ENCODE measurements at places on chromosomes 6 and 20.

DNA sequence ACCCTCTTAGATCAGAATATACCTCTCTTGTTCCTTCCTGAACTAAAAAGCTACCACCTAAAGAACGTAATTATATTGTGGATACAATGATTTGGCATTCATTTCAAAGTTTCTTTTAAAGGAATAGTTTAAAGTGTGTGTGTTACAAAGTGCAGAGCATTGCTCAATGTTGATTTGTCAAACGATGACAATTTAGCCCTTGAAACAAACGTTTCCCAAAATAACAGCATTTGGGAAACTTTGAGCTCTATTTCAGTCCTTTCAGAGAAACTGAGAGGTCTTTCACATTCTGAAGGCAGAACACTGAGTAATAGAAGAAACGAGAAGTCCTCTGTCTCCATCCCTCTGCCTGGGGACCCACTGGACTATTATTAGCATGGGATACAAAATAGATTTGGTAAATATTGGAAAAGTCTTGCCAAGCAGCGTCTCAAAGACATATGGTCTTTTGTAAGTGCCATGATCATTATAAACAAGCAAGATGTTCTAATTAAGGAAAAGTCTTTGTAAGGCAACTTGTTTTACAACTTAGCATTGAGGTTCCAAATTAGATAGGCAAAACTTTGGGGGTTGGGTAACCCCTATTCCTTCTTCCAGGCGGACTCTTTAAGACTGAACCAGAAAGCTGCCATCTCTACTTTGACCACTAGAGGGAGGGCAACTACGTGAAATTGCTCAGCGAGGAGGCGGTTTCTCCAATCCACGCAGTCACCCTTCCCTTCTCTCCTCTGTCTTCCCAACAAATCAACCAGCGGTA is 208.8 kb downstream of the RNF144B start:
- peak; percentile 23 for DNase-seq

DNA sequence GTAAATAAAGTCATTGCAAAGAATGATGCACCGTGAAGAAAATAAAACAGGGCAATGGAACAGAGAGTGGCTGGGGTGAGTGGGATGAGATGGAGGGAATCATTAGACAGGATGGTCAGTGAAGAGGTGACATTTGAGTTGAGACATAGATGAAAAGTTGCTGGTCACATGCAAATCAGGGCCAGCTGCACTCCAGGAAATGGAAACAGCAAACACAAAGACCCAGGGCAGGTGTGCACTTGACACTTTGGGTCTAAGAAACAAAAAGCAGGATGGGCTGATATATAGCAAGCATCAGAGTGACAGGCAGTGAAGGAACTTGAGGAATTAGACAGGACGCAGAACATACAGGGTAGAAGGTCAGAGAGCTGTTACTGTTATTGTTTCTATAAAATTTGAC is 171.5 kb upstream of the RIPOR2 start:
- no peak for DNase-seq

- no peak for DNase-seq
Observed at GRCh38 chr20:1524004-1524403, 32.8 kb upstream of the SIRPB2 start.

- no peak for DNase-seq
Observed at GRCh38 chr6:135891710-135892109, 40.2 kb downstream of the PDE7B start.

DNA sequence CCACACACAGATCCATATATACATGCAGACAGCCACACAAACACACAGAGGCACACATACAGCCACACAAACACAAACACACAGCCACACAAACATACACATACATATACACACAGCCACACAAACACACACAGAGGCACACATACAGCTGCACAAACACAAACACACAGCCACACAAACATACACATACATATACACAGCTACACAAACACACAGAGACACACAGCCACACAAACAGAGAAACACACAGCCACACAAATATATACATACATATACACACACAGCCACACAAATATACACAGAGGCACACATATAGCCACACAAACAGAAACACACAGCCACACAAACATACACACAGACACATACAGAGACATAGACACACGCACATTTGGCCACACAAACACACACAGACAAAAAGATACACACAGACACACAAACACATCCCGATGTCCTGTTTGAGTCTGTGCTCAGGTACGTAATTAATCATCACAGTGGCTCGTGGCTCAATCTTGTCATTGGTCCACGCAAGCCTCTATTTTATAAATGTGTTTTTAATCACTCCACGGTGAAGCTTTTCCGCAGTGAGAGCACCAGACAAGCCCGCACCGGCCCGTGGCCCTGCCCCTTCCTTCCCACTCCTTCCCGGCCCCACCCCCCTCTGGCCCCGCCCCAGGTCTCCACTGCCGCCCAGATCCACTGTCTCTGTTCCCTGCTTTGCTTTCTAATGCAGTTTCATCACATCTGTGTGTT is 135.3 kb downstream of the CDH4 start:
- no peak for DNase-seq

DNA sequence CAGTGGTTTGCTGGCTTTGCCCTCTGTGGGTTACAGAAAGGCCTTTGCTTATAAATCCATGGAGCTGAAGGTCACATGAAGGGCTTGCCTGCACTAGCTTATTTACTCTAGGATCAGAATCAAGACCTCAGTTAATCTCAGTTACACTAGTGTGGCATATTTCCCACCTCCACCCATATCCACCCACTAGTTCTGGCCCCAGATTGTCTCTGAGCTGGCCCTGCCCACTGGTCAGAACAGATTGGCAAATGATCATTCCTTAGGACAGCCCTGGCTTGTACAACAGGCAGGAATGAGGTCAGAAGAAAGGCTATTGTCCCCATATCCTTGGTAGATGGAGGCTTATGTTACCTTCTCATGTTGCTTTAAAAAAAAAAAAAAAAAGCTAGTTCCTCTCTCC is 33.3 kb upstream of the SASH1 start:
- no peak for DNase-seq

GRCh38 chr6:114272582-114272981 is 70.2 kb downstream of the HS3ST5 start:
- DNase-seq, result no peak

- DNase-seq, result no peak
Observed at GRCh38 chr20:19701429-19701828, 56.6 kb upstream of the RIN2 start.

- no peak for DNase-seq
Observed at GRCh38 chr6:110652520-110652919, 162.7 kb downstream of the CDK19 start.

- DNase-seq, result no peak
Observed at GRCh38 chr6:99607416-99608036, 893 bp downstream of the PRDM13 start.

DNA sequence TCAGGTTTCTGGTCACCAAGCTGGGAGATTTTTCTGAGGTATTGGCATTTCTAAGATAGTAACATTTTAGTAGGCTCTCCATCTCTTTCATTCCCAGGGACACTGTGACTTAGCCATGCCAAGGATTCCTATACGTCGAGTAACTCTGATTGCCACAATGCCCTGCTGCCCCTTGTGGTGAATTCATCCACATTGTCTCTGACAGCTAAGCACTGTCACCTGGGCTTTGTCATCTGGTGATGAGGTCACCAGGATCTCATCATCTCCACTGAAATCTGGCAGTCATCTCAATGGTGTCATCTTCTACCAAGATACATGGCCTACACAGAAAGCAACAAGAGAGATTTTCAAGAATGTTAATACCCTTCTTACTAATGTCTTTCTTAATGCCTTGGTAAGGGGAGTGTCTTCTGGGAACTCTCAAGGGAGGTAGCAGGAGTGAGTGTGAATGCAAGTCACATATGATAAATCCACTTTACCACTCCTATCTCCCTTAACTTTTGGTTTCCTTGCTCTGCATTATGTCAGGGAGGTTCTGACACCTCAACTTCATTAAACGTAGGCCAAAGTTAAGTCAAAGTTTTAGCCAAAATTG is 246.7 kb downstream of the CD109 start:
- DNase-seq, result no peak

All from anterior cingulate cortex (tissue), 58 donors.